ENCODE measurements at places on chromosomes 1 and 21.

- no peak for DNase-seq
Measured at GRCh38 chr1:95133687-95134086, 16.5 kb downstream of the TLCD4 start.

GRCh38 chr1:163093169-163093568 is 24.0 kb downstream of the RGS4 start:
- no peak for DNase-seq

GRCh38 chr21:28908351-28908750 is 84.3 kb downstream of the LTN1 start:
- no peak for DNase-seq

- no peak for DNase-seq
Measured at GRCh38 chr1:46816930-46817329, 18.1 kb downstream of the CYP4B1 start.

GRCh38 chr1:200034761-200035396 is 7.4 kb downstream of the NR5A2 start:
- no peak for DNase-seq

DNA sequence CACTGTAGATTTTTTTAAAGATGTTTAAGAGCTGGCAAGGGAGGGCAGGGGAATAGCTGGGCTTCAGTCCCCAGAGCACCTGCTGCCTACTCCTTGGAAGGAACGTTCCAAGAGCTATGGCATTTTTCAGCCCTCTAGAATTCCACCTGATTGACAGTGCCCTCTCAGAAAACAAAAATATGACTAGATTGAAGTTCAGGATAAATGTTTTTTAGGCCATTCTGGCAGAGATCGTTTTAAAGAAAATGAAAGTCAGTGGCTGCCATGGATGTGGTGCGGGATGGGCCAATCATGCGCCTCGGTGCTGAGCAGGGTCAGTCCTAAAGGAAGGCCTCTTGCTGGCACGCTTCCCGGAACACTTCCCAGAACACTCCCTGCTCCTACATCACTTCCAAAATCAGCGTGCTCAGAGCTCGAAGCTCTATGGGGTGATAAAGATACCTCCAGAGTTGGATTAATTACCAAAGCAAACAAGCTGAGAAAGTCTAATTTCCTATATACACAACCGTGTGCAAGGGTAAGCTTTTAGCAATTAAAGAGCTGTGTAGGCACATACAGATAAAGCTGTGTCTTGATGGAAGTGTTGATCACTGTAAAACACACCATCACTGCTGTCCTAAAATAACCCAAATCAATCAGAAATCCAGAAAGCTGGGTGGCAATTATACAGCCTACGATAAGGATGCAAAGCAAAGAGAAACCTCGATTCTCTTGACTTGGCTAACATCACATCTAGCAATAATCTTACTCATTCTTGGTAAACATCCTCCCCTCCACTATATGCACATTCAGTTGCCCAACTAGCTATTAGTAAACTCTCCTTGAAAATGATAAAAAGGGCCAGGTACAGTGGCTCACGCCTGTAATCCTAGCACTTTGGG is 34.6 kb downstream of the TGFBR3 start:
- DNase-seq, result no peak

- DNase-seq, result no peak
Measured at GRCh38 chr1:177983077-177983476, 13.2 kb upstream of the SEC16B start.

DNA sequence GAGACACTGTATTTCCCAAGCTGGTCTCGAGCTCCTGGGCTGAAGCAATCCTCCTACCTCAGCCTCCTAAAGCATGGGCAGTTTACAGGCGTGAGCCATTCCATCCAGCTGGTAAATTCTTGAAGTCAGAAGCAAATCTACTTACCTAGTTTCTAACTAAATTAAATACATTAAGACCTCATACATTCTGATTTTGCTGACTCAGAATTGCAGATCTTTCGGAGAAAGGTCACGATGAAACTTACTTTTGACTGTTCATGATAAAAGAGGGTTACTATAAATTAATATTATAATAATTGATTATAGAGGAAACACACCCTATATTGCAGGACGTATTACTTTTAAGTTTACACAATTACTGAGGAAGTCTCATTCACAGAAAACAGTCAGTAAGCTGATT is 132.3 kb downstream of the ZZZ3 start:
- DNase-seq, result no peak

GRCh38 chr1:44316231-44316759 is 38.8 kb downstream of the ERI3 start:
- no peak for DNase-seq

DNA sequence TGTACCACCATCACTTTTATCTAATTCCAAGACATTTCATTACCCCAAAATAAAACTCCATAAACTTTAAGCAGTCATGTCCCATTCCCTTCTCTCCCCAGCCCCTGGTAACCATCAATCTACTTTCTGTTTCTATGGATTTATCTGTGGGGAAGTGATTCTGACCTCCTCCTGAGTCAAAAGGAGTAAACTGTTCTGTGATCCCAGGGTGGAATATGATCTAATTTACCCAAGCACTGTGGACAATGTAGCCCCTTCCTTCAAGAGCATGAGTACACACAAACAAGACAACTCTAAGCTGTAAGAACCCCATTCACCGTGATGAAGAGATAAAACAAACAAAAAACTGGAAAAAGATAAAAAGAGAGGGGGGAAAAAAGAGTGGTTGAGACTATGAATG is 77.9 kb downstream of the PLPP3 start:
- DNase-seq, result no peak

DNA sequence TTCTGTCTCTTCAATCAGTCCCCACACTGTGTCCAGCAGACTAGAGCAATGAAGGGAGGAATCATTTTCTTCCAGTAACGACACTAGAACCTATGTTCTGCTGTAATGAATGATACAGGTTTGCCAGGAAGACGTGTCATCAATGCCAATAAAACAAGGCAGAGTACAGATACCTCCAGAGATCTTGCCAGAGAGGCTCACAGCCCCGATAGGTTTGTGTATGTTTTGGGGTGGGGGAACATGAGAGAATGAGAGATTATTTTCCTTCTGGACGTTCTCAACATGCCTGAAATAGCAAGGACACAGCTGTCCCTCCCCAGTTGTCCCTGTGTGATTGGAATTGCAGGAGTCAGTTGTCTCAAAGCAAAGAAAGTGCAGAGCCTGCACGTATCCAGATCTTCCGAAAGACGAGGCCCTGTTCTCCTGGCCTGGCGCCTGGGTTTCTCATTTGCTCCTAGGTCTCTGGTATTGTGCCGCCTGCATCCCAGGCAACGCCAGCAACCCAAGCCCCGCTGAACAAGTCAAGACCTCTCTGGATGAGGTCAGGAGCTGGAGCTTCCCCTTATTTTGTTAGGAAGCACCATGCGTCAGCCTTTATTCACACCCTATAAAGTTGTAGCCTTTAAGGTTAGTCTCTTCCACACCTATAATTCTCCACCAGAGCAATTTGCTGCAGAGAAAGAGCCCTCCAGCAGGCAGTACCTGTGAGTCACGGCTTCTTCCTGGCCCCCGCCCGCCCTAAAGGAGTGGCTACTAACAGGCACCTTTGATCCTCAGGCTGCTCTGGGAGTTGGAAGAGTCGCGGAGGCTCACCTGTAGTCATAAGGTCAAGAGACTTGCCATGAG is 130.5 kb downstream of the TOMM20 start:
- no peak for DNase-seq

DNA sequence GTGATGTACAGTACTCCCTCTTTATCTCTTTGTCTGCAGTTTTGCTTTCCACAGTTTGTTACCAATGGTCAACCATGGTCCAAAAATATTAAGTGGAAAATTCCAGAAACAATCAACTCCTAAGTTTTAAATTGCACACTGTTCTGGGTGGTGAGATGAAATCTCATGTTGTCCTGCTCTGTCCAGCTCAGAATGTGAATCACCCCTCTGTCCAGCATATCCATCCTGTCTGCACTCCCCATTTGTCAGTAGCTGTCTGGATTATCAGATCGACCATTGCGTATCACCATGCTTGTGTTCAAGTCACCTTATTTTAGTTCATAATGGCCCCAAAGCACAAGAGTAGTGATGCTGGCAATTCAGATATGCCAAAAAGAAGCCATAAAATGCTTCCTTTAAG is 118.2 kb upstream of the PDE4B start:
- no peak for DNase-seq

DNA sequence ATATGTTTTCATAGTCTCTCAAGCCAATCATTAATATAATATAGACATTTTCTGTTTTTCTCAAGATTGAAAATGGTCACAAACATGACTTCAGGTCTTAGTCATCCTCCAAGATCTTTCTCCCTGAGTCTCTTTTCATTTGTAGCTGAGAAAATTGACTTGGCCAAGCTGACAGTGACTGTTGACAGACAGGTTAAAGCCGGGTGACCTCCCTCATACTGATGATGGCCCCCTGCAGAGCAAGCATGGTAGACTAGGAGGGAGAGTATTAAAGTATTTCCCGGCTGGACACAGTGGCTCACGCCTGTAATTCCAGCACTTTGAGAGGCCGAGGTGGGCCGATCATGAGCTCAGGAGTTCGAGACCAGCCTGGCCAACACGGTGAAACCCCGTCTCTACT is 6.8 kb upstream of the KIAA1614 start:
- no peak for DNase-seq

DNA sequence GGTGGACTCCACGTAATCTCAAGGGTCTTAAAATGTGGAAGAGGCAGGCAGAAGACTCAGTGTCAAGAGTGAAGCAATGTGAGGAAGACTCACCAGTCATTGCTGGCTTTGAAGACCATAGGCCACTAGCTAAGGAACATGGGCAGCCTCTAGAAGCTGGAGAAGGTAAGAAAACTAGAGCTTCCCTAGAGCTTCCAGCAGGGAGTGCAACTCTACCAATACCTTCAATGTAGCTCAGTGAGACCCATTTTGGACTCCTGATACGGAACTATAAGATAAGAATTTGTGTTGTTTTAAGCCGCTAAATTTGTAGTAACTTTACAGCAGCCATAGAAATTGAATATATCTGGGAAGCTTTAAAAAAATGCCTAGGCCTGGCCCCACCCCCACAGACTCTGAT is 18.9 kb downstream of the METTL13 start:
- DNase-seq, result no peak

GRCh38 chr1:33182401-33182841 is 578 bp upstream of the TRIM62 start:
- no peak for DNase-seq

DNA sequence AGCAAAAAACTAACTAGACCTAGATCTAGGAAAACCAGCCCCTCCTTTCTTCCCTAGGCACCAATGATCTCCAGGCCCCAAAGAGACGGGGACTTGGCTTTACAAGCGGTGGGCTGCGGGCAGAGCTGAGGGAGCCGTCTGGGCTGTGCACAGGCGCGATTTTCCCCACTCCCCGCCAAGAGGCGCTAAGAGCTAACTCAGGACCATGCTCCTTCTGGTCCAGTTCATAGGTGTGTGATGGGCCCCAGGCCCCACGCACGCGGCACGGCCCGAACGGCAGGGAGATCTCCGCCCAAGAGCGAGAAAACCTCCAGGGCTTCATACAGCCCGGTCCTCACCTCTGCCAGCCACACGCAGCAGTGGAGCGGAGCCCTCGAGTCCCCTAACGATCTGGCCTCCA is 7.5 kb upstream of the GPR153 start:
- DNase-seq, result no peak

- no peak for DNase-seq
Measured at GRCh38 chr1:192668409-192668983, 32.5 kb downstream of the RGS13 start.

DNA sequence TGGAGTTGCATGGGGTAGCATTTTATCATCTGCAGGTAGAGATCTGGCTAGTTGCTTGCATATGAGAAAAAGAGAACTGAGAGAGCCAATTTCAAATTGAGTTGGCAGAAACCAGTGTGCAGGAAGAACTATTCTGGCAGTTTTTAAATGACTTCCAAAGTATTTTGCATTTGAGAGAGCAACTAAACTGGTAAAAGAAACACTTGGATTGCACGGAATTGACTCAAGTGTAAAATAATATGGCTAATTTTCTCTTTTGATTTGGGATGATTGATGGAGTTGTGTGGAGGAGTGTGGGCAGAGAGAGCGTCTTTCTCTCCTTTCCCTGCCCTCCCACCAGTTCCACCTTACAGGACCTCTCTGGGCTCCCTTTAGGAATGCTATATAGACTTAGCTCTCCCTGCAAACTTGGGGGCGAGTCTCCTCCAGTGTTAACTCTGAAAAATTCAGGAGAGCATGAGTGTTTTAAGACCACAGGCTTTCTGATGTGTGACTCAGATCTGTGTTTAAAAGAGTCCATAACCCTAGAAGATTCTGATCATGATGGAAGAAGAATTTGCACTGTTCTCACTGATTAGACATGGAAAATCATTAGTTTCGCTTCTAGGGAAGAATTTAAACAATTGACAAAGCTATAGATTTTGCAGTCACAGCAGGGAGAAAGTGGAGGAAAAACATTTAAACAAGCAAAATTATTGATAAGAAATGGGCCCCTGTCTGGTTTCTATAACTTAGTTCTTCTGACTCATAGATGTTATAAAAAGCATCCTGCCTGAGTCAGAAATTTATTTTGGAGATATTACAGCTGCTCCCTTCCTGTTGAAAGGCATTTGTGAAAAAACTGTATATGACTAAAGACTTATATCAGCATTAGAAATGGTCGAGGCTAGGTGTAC is 24.9 kb upstream of the CTBS start:
- no peak for DNase-seq

GRCh38 chr1:214244841-214245240 is 36.1 kb upstream of the SMYD2 start:
- no peak for DNase-seq

GRCh38 chr1:175188936-175189335 is 3.6 kb downstream of the KIAA0040 start:
- peak; percentile 34 for DNase-seq

DNA sequence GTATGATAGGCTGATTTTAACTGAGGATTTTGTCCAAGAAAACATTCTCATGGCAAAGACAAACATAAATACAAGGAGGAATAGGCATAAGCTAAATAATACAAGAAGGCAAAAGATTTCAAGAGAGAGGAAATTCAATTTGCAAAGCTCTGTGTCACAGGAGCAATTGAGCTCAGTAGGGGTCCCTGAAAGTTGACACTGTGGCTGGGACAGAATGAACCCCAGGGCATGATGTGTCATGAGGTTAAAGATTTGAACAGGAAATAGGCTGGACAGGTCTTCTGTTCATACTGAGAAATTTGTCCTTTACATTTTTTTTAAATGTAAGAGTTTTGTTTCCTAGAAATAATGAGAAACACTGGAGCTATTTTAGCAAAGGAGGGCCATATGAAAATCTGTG is 555.4 kb upstream of the NEGR1 start:
- no peak for DNase-seq

GRCh38 chr1:179785031-179785431 is 41.9 kb downstream of the FAM163A start:
- no peak for DNase-seq

DNA sequence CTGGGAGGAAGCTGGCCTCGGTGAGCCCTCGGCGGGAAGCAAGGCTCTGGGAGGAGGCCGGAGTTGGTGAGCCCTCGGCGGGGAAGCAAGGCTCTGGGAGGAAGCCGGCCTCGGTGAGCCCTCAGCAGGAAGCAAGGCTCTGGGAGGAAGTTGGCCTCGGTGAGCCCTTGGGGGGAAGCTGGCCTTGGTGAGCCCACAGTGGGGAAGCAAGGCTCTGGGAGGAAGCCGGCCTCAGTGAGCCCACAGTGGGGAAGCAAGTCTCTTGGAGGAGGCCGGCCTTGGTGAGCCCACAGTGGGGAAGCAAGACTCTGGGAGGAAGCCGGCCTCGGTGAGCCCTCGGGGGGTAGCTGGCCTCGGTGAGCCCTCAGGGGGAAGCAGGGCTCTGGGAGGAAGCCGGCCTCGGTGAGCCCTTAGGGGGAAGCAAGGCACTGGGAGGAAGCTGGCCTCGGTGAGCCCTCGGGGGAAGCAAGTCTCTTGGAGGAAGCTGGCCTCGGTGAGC is 36.0 kb downstream of the KRTAP10-1 start:
- DNase-seq, result no peak

GRCh38 chr1:31460027-31460426 is 47.0 kb downstream of the SERINC2 start:
- no peak for DNase-seq

GRCh38 chr1:224700918-224701531 is 84.9 kb downstream of the CNIH3 start:
- DNase-seq, result no peak

Data from T follicular helper cell (primary cell).